ENCODE measurements at places on chromosomes 6 and 20.

DNA sequence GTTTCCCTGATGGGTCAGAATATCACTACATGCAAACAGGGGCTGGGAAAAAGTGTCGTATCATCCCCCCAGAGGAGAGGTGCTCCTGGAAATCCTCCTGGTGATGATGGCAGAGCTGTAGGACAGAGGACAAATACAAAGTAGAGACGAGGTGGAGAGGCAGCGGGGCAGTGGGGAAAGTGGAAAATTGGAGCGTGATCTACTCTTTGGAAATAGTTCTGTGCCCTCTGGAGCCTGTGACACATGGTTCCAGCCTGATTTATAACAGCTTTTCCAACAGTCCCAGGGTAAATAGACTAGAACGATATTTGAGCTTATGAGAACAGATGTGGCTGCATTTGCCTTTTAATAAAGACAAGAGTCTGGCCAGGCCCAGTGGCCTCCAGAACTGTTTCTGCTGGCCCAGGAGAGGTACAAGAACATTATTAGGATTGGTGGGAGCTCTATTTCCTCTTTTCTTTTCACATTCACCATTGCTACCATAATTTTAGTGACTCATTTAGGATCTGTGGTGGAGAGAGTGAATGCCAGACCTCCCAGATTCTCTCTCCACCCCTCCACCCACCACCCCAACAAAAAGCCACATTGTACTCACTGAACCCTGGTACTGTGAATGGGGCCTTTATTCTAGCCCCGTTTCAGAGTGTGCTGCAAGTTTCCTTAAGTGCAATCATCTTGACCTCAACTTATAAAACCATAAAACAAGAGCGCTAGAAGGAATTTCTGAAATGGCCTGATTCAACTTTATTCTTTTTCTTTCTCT lies 78.3 kb downstream of the BTBD3 start:
- DNase-seq: no peak

DNA sequence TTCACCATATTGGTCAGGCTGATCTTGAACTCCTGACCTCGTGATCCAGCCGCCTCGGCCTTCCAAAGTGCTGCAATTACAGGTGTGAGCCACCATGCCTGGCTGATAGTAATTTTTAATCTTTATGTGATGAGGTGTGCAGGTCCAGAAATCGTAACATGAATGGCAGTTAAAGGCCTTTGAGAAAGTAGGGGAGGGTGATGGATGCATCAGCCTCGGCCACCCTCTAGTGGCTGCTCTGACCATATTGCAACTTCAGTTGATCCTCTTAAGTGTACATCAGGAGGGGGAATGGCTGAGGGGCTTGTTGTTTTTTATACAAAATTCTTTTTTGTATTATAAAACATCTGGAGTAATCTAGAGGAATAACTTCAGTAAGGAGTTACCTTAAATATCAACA lies 193.0 kb downstream of the ZFAND3 start:
- peak; percentile 24 for DNase-seq

DNA sequence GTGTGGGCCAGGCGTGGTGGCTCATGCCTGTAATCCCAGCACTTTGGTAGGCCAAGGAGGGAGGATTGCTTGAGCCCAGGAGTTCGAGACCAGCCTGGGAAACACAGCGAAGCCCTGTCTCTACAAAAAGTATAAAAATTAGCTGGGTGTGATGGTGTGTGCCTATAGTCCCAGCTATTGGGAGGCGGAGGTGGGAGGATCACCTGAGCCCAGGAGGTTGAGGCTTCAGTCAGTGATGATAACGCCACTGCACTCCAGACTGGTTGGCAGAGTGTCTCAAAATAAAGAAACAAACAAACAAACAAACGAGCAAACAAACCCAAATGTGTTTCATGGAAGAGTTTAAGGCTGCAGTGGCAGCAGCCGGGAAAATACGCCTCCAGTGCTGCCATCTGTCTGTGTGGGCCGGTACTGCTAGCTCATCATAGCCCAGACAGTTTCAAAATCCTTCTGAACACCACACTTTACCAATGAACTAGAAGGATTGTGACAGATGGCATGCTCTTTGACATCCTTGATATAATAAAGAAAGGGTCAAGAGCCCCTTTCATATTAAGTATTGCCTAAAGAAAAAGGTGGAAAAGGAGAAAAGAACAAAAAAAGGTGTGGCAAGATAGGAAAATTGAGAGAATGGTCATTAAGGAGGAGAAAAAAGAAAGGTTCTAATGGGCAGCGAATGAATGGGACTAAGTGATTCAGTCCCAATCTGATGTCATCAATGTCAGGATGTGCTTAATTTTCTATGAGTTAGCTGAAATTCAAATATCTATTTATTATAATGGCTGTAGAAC lies 298.6 kb downstream of the SYNE1 start:
- DNase-seq: peak; percentile 42

- DNase-seq: no peak
These were observed 2.3 kb upstream of the HELZ2 start for GRCh38 chr20:63576311-63576710.

- no peak for DNase-seq
These were observed 3.6 kb downstream of the TBCC start for GRCh38 chr6:42742116-42742894.

DNA sequence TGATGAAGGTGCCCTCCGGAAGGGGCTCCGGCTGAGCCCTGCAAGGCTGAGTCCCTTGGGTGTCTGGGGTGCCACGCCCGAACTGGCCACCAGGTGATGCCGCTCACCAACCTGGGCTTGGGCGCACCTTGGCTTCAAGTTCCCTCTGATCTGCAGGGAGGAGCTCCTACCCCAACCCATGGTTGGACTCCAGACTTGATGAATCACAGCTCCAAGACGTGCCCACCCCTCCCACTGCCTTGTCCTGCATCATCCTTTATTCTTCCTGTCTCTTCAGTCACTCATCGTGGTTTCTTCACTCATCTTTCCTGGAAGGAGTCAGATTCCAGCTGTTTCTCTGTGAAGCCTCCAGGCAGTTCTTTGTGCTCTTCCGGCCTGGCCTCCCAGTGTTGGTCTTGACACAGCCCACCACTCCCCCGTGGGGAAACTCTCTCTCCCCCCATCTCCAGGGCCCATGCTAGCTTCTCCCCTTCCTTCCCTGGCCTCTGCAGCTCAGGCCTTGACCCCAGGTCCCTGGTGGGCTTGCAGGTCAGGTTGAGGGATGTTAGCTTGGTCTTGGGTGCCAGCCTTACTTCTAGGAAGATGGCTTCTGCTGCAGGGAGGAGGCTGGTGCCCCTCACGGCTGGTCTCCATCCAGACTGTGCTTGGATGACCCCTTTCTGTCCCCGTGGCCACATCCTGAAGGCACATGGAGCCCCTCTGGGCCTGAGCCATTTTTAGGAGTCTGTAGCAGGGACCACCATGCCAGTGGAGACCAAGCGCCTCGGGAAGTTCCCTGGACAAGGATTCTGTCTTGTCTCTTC lies 2.6 kb upstream of the ZBP1 start:
- peak; percentile 81 for DNase-seq

DNA sequence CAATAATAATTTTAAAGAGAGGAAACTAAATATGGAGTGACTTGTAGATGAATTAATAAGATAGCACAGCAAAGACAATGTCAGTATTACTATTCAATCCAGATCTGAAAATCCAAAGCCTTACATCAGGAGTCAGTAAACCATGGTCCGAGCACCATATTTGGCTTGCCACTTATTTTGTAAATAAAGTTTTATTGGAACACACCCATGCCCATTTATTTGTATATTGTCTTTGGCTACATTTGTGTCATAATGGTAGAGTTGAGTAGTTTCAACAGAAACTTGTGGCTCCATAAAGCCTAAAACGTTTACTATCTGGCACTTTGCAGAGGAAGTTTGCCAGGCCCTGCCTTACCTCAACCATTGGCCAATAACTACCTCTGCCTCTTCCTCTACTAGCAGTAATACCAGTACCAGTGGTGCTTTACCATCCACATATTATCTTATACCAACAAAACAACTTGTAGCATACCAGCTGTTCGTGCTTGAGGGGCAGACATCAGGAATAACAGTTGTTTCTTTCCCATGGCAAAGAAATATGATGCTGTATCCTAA lies 51.8 kb upstream of the SYNJ2 start:
- DNase-seq: no peak

GRCh38 chr6:141288947-141289346 lies 843.8 kb upstream of the GJE1 start:
- no peak for DNase-seq

GRCh38 chr20:51634877-51635276 lies 92.4 kb upstream of the NFATC2 start:
- DNase-seq: no peak

DNA sequence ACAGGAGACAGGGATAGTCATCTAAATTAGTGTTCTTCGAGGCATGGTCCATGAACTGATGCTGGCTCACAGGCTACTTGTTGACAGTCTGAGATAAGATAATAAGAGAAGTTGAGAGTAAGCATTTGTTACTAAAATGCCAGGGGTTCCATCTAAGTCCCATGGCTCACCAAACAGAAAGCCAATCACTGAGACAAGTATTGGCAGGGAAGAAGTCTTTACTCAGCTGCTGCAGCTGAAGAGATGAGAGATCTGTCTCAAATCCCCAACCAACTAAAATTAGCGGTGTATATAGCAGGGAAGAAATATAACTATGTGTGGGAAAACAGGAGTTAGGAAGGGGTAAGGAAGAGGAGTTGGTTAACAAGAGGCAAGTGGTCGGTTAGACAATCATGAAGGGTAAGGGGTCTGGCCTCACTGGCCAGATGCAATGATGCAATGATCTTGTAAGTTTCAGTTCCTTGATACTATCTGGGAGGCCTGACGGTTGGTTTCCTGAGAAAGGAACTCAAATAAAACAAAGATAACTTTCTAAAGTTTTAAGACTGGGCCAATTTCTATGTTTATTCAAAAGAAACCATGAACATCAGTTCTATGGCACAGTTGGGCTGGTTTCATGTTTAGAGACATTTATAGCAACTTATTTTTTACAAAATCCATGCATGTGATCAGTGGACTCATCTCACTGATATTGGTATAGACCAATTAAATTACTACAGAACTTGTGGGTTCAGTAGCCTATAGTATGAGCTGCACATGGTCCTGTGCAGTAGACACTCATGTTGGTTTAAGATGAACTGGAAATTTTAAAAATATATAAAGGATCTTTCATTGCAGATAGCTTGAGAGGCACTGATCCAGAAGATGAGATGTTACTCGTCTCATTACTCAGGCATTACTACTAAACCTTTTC lies 9.9 kb upstream of the HEBP2 start:
- DNase-seq: no peak

Measured in RPMI8226 (cell line).